M059J (cell line): ENCODE measurements at places on chromosomes 3 and 15. TPM values are rescaled to one million over a fixed set of nuclear protein-coding genes. Genes with fewer than 3 reads are reported as not detected.
A peak's percentile ranks its signal among the peaks of the same experiment; 100 is the strongest.

DNA sequence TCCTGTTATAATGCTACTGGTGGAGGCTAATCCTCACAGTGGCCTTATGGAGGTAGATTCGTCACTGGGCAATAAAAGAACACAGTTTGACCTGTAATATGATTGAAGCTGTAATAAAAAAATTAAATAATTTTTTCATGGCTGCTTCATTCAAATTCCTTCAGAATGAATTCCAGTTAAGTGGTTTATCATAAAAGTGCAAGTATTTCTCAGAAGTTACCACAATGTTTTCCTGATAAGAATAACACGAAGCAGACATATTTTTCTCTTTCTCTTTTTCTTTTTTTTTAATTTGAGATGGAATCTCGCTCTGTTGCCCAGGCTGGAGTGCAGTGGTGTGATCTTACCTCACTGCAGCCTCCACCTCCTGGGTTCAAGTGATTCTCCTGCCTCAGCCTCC, 15.6 kb downstream of the B4GALT4 start:
- DNase-seq, result no peak

GRCh38 chr3:68163968-68164367, 509.6 kb upstream of the SUCLG2 start:
- no peak for DNase-seq

DNA sequence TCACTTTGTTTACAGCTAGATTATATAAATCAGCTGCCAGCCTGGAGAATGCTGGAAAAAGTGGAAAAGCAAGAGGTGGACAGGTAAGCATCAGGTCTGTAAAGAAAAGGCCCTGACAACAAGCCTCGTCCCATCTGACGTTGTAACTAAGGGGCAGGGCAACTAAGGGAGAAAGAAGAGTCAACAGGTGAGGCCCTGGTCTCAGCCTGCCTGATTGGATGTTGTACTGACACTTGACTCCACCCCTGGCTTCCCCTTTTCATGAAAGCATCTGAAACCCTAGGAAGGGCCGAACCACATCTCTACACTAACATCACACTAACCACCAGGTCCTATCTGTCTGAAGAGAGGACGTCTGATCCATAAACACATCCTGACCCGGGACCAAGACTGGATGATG, 357.6 kb upstream of the CFAP20DC start:
- DNase-seq, result no peak

DNA sequence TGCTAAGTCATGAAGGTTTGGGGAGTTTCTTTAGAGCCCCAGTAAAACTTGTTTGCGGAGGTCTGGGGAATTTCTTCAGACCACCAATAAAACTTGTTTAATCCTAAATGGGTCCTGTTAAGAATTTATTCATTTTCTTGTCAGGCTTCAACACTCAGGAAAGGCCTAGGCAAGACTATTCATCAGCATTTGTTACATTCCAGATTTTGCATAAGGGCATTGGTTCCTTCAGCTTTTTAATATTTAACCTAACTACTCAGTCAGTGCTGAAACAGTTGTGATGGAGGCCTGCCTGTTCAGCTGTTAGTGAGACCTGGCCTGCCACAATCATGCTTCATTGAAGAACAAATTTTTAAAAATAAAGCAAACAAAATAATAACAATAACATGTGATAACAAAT, 954.2 kb upstream of the SEMA6D start:
- DNase-seq, result no peak

DNA sequence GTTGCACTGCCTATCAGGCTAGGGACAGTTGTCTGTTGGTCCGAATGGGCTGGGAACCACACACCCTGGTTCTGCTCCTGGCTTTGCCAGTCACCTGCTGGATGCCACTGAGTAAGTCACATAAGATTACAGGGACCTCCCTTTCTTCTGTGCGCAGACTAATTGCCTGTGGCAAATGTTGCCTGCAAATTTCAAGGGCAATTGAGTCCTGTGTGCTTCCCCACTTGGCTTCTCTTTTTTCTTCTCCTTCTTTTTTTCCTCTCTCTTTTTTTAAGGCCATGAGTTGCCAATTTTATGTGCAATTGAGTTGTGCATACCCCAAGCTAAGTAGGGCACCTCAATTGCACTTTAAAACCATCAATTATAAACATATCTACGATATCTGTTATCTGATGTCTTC, 963.4 kb downstream of the MCTP2 start:
- DNase-seq, result no peak

DNA sequence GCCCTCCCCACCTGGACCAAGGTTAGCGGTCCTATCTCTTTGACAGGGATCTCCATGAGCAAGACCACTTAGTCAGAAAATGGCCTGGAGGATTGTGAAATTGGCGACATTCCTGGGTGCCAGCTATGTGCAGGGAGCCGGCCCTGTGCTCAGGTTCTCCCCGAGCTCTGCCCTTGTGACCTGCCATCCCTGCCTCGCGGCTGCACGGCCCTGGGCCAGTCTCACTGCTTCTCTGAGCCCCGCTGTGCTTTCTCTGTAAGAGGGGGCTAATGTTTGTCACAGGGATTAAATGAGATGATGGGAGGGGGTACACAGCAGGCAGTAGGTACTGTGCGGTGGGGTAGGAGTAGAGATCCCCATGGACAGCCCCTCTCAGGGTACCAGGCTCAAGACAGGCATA, 14.9 kb downstream of the C3orf18 start:
- DNase-seq, result peak; percentile 16

DNA sequence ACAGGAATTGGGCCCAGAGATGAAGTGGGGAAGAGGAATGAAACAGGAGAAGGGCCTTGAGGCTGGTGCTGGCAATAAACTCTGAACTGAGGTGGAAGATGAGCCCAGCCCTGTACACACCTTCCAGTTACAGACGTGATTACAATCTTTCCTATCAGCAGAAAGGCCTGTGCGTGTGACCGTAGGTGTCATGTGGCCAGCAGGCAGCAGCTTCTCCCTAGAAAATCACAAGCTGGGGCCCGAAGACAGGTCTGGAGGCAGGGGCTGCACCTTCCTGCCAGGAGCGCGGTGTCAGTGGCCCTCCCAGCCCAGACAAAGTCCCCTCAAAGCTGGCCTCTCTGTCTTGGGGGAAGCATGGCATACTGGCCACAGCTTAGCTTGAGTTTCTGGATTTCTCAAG, 16.7 kb upstream of the PIGZ start:
- DNase-seq, result no peak

GRCh38 chr15:42628761-42629160, 53.4 kb downstream of the STARD9 start:
- DNase-seq, result no peak

GRCh38 chr15:79041601-79042168, 48.9 kb downstream of the RASGRF1 start:
- DNase-seq, result no peak

GRCh38 chr3:14391033-14391432, 11.4 kb upstream of the SLC6A6 start:
- peak; percentile 47 for DNase-seq

Gene CCDC9B
- total RNA-seq, result 9.4 and 14.1 TPM in 2 replicates

Gene TP63
- total RNA-seq, result 0.07 TPM in 1 of 2 replicates, not detected in the other

Gene FANCD2OS
- not detected in 2 replicates for total RNA-seq

Gene ACTC1
- total RNA-seq, result 2.9 and 8.8 TPM in 2 replicates

Gene THAP10
- 4.5 and 6.6 TPM in 2 replicates for total RNA-seq

Gene RPP25
- 0.07 and 0.10 TPM in 2 replicates for total RNA-seq

Gene BAHD1
- total RNA-seq, result 6.5 and 16.6 TPM in 2 replicates
